ENCODE measurements at places on chromosomes 6 and 20.

DNA sequence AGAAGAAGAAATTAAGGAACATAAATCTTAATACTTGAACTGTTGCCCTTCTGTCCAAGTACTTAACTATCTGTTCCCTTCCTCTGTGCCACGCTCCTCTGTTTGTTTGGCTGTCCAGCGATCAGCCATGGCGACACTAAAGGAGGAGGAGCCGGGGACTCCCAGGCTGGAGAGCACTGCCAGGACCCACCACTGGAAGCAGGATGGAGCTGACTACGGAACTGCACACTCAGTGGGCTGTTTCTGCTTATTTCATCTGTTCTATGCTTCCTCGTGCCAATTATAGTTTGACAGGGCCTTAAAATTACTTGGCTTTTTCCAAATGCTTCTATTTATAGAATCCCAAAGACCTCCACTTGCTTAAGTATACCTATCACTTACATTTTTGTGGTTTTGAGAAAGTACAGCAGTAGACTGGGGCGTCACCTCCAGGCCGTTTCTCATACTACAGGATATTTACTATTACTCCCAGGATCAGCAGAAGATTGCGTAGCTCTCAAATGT lies 17.1 kb downstream of the IRF4 start:
- DNase-seq = no peak

DNA sequence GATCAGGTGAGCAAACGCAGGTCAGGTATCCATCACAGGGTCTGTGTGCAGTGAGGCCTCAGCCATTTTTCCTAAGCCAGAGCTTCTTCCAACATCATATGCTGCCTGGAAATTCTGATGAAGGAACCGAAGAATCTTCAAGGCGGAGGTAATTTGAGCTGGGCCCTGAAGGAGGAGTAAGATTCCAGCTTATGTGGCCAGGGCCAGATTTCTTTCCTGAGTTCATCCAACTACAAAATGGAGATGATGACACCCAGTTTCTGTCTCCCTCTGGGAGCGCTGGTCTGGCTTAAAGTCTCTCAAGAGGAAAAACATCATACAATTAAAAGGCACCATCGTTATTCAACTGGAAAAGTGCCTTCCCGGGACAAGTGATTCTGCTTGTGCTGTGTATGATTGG lies 6.9 kb upstream of the MANBAL start:
- DNase-seq = no peak

DNA sequence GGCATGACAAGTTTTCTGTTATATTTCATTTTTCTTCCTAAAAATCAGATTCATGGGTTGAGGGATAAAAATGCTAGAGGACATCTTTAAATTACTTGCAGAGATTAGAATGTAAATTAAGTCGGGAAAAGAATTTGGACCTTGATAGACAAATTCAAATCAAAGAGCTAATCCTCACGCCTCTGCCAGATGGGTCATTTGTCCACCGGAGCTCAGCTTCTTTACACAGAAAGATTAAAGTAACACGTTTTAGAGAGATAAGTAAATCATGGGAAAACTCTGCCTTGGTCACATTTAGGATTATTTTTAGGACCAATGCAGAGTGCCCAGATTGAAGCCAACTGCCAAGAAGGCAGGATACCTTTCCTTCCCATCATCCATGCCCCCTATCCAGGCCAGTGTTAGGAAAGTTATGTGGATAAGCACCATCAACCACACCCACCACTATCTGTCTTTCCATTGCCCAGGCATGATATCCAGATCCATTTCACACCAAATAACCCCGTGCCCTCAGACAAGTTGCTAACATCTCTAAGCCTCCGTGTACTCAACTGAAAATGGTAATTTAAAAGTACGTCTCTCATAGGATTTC lies 397.4 kb upstream of the PLCB4 start:
- no peak for DNase-seq

DNA sequence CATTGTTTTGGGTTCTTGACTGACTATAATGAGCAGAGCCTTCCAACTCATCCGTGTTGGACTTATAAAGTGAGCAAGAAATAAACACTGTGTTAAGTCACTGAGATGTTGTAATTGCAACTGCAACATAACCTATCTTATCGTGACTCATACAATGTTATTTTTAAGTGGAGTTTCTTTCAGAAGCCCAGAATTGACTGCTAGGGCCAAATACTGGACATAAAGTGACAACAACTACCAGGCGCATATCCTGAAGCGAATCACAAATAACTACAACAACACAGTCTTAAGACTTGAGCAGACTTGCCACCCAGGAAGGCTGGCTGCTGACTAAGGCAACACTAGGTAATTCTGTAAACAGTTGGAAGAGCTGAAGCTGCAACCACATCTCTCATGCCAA lies 326.6 kb downstream of the COL12A1 start:
- DNase-seq = no peak

DNA sequence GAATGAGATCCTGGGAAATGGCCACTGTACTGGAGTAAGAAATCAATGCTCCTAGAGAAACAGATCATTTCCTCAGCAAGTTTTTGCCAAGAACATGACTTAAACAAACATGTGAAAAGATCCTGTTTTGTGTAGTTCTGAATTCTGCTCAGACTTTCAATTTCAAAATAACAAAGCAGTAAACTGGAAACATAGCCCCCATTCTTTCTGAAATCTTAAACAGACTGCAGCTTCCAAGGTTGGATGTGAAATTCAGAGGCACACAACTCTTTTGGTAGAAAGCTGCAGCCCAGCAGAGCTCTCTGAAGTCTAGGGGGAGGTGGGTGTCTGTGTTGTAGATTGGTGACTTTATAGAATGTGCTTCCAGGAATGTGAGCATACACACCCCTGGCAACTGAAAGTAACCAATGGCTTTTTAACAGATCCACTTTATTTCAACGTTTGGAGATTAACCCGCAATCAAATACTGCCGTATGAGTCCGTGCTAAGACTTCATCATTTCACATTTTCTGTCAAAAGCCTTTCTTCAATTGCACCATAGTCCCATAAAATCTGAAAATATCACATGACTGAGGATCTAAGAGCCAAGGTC lies 86.4 kb downstream of the ATXN1 start:
- no peak for DNase-seq

DNA sequence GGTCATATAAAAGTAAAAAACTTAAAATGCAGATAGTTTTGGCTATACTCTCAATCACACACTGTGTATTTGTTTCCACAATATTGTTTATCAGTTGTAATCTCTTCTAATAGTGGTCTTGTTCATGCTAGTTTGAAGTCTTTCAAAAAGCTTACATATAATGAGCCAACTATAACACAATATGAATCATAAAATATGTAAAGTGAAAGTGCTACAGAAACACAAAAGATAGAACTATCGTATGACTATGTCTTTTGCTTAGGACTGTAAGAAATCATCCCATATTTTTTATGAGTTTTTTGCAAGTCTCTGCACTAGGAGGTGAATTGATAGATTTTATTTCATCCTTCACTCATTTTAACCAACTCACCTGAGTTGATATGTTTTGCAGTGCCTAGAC lies 136.0 kb downstream of the MMUT start:
- DNase-seq = no peak

- DNase-seq = no peak
Observed at GRCh38 chr6:21459641-21460040, 133.9 kb upstream of the SOX4 start.

DNA sequence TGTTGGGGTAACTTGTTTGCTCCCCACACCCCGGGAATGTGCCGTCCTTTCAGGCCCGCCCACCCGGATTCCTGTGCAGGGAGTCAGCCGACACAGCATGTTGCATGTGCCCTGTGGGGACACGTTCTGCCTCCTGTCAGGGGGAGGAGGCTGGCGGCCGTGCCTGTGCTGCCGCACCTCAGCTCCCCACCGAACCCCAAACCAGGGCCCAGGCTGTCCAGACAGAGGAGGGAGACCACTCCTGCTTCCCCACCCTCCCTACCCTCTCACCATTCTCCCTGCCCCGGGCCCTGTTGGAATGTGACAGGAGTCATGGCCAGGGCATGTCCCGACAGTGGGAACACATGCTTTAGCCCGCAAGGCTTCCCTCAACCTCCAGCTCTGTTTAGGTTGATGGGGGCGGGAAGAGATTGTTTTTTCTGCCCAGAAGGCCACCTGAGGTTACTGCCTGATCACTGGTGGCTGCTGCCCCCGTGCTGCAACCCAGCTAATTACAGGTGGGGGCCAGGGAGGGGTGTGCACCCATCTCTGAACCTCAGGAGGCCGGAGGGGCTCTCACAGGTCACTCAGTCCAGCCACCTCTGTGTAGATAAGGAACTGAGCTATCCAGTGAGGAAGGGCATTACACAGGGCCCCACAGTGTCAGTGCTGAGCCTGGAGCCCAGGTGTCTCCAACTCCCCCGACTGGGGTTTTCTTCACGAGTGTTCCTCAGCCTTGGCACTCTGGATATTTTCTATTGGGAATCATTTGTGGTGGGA lies 13.6 kb downstream of the LRRC73 start:
- no peak for DNase-seq

DNA sequence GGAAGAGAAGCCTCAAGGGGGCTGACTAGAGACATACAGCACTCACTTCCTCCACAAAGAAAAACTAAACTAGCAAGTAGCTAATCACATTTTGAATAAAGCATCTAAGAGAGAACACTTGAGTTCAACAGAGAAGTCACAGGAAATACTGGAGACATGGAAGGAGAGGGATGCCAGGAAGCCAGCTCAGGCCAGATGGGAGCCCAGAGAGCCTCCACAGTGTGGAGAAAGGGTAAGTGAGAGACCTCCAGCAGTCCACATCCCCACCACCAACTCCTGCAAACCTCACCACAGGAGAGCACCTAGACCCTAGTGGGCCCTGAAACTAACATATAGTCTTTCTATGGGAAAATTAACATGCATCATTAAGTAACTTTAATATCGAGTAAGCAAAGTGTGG lies 79.2 kb downstream of the EPM2A start:
- DNase-seq = no peak

GRCh38 chr20:50310673-50311051 lies 120.0 kb downstream of the CEBPB start:
- no peak for DNase-seq

Measured in activated effector memory CD4-positive, alpha-beta T cell treated with Interleukin-2 at 50 U/mL for 16 hours (primary cell).